GM23338 (cell line): ENCODE measurements at places on chromosomes 2 and 18. TPM values are rescaled to one million over a fixed set of nuclear protein-coding genes. Genes with fewer than 3 reads are reported as not detected.

Gene AUP1
- 98.7 and 101 TPM in 2 replicates for polyA plus RNA-seq

GRCh38 chr2:129201696-129202095, 777.8 kb upstream of the RAB6C start:
- peak; percentile 13 for DNase-seq

- DNase-seq = no peak
These were observed 1617.4 kb upstream of the ACVR2A start for GRCh38 chr2:146227152-146228019.

DNA sequence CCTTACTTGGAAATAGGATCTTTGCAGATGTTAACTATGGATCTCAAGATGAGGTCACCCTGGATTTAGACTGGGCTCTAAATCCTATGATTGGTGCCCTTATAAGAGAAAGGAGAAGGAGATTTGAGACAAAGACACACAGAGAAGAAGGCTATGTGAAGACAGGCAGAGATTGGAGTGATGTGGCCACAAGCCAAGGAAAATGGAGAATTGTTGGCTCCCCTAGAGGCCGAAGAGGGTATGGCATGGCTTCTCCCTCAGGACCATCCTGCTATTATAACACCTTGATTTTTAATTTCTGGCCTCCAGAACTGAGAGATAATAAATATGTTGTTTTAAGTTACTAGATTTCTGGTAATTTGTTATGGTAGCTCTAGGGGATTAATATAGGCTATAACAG, 7.6 kb downstream of the CYBRD1 start:
- DNase-seq = peak; percentile 49

- no peak for DNase-seq
These were observed 102.0 kb downstream of the RIT2 start for GRCh38 chr18:43013486-43013885.

Gene SF3B6
- polyA plus RNA-seq = 565 and 610 TPM in 2 replicates

Gene PLEK
- 0.06 and 0.12 TPM in 2 replicates for polyA plus RNA-seq

Gene ADGRF3
- 0.39 and 0.57 TPM in 2 replicates for polyA plus RNA-seq

DNA sequence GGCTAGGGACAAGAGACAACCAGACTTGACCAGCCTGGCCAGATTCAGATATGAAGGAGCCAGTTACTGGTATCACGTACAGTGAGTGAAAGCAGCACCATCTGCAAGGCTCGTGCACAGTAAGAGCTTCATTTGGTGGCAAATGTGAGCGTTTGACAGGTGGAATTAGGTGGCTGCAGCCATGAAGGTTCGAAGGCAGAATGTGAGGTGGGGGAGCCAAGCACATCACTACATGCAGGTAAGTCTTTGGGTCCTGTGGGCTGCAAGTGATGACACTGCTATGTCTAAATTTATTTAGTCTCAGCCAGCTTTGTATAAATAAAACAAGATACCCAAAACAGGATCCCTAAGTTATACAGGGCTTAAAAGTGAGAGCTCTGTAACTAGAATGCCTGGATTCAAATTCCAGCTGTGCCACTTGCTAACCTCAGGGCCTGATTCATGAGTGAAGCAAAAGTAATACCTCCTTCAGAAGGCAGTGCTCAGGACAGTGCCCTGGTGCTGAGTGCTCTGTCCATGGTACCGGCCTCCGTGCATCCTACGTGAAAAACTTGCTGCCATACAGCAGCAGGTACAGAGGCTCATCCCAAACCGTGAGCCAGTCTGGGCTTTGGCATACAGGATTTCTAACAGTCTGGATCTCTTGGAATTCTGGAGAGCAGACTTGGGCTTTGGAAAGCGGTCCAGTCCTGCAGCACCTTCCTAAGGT, 18.6 kb downstream of the DDX18 start:
- peak; percentile 52 for DNase-seq

GRCh38 chr2:84939426-84940087, 31.4 kb upstream of the KCMF1 start:
- DNase-seq = no peak

- DNase-seq = no peak
These were observed 105.6 kb upstream of the UXS1 start for GRCh38 chr2:106299696-106300095.

GRCh38 chr2:15780912-15781574, 159.3 kb upstream of the MYCN start:
- DNase-seq = peak; percentile 33

- no peak for DNase-seq
These were observed 343.1 kb downstream of the CBLN2 start for GRCh38 chr18:72201032-72201431.

DNA sequence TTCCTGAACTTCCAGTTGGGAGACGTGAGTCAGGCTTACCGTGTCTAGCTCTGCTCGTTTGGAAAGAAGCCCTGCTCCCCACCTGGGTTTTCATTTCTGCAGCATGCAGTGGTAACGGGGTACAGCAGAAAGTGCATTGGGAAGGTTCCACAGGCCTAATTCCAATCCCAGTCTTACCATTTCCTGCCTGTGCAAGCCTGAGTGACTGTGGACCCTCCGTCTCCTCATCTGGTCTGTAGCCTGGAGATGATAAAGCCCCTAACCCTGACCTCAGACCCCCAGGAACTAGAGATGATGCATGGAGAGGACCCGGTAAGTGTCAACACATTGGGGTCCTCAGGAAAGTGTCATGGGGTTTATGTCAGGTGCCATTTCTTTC, 5.8 kb upstream of the PSD4 start:
- no peak for DNase-seq

Gene TSPYL6
- polyA plus RNA-seq = not detected in 2 replicates

GRCh38 chr2:237786936-237787335, 11.6 kb upstream of the RBM44 start:
- no peak for DNase-seq

- no peak for DNase-seq
These were observed 131.5 kb downstream of the ZNF516 start for GRCh38 chr18:76363436-76364120.

Gene BOLL
- polyA plus RNA-seq = 1.1 and 2.0 TPM in 2 replicates

Gene ORC4
- 45.7 and 47.5 TPM in 2 replicates for polyA plus RNA-seq

Gene TMEM37
- polyA plus RNA-seq = 8.3 and 8.6 TPM in 2 replicates

DNA sequence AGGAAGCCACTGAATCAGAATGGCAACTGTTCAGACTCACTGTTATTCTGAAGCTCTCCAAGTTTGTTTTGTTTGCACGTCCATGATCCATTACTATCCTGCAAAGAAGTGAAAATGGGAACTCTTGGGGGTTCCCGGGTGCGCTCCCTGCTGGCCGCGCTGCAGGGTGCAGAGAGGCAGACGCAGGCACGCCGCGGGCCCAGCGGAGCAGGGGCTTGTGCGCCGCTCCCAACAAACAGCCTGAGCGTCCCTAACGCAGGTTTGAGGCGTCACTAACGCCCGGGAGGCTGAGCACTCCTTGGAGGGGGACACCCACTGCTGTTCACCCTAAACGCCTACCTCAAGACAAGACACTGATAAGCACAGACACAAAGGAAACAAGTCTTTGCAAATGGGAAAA, 14.3 kb upstream of the PIEZO2 start:
- DNase-seq = peak; percentile 75

GRCh38 chr18:26342646-26343045, 116.4 kb downstream of the TAF4B start:
- DNase-seq = peak; percentile 6

GRCh38 chr2:47652061-47652690, 130.8 kb upstream of the MSH6 start:
- no peak for DNase-seq

DNA sequence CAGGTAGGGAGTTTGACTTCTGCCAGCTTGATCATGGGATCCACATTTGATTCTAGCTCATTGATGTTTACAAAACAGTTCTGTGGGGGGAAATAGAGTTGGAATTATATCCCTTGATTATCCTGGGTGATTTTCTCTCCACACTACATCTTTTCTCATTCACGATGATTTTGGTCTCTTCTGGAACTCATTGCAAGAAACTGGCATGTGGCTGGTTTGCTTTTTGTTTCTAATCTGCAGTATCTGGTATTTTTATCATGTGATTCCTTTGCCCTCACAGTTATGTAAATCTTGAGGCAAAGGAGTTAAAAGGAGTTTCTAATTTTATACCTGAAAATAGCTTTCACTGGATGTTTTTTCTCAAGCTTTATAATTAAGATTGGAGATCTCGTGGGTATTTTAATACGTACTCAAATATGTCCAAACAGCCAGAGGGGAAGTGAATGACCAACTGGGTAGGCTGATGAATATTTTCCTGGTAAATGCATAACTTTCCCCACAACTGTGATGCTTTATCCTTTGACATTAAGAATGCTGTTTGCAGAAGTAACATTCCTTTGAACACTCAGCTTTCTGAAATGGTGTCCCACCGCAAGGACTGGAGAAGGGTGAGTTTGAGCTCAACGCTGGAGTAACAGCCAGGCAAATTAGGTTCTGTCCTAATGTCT, 502.9 kb upstream of the ZEB2 start:
- DNase-seq = no peak

DNA sequence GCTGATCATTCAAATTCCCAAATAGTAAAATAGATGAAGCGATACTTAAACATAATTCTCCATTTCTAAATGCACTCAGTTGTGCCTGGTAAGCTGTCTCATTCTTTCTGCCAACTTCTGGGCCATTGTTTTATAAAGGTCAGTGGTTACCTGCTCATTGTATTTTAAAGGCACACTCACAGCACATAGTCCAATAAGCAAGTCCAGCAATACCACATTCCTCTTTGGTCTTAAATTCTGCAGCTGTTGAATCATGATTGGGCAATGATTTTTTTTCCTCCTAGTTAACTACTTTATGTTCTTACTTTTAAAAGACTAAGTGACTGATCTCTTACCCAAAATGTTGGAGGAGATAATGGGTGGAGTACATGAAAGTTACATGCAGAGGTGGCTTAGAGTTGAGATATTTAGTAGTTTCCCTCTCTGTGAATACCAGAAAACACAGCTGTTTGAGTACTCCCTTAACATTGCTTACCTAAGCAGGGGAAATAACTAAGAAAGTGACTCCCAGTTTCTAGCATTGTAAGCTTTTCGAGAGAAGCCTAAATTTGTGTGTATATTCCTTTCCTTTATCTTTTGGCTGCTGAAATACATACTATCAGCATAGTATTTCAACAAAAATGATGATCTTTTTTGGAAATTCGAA, 220.7 kb downstream of the CAMKMT start:
- DNase-seq = no peak

Gene IL18R1
- 0.39 TPM in 1 of 2 replicates, not detected in the other for polyA plus RNA-seq

- DNase-seq = no peak
These were observed 32.9 kb upstream of the ALK start for GRCh38 chr2:29954316-29954715.

- no peak for DNase-seq
These were observed 1030.1 kb upstream of the POU3F3 start for GRCh38 chr2:103823847-103824246.

DNA sequence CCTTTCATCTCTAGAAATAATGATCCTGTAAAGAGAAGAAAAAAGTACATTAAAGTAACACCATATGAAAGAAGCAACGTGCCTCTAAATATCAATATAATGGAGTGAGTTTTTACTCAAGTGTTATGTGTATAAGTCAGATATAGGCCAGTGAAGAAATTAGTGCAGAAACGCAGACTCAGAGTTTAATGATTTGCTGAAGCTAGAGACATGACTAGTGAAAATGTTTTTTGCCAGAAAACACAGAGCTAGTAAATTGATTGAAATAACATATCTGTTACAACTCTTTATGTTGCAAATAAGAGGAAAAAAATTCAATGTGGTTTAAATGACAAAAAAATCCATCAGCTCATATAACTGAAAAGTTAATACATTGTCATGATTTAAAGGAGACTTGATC, 217.2 kb upstream of the NXPH2 start:
- no peak for DNase-seq
